ENCODE measurements at places on chromosomes 7 and 10.

GRCh38 chr10:72250666-72251065 lies 23.1 kb upstream of the DDIT4 start:
- no peak for DNase-seq

DNA sequence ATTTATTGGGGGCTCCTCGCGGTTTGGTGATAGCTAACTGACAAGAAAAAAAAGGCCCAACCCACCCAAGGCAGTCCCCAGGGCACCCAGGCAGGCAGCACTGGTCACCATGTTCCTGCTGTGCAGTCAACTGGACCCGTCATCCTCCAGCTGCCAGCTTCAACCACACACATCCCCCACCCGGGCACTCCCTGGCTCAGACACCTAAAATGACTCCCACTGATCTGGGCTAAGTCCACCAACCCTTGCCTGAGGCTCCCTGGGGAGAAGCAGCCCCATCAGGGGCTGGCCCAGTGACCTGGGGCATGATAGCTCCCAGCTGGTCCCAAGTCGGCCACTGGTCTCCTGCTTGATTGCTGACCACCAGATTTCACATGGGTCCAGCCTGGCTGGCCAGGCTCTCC lies 161.8 kb downstream of the NRF1 start:
- DNase-seq = no peak

GRCh38 chr7:146902266-146902665 lies 785.7 kb downstream of the CNTNAP2 start:
- no peak for DNase-seq

DNA sequence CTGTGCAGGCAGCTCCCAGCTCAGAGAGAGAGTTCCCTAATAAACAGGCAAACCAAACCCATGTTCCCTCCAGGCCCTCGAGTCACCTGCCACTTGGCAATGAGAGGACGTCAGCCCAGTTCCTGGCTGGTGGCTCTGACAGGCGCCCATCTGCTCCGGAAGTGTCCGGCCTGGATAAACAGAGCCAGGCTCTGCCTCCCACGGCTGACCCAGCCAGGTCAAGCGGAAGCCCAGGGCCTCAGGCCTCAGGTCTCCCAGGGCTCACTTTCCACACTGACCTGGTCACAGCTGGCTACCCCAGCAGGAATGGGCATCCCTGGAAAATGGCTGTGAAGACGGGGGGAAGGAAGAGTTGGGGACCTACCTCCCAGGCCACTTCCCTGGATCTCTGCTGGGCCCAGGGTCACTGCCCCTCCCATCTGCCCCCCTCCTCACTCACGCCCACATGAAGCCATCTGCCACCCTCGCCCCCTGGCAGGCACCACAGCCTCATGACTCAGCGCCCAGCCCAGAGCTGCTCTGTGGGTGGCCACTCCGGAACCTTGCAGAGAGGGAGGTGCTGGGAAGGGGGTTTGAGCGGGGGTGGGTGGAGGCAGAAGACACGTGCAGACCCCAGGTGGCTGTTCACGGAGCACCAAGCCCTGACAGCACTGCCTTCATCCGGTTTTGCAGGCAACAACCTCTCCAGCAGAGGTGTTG lies 37.4 kb upstream of the DUSP5 start:
- peak; percentile 44 for DNase-seq

DNA sequence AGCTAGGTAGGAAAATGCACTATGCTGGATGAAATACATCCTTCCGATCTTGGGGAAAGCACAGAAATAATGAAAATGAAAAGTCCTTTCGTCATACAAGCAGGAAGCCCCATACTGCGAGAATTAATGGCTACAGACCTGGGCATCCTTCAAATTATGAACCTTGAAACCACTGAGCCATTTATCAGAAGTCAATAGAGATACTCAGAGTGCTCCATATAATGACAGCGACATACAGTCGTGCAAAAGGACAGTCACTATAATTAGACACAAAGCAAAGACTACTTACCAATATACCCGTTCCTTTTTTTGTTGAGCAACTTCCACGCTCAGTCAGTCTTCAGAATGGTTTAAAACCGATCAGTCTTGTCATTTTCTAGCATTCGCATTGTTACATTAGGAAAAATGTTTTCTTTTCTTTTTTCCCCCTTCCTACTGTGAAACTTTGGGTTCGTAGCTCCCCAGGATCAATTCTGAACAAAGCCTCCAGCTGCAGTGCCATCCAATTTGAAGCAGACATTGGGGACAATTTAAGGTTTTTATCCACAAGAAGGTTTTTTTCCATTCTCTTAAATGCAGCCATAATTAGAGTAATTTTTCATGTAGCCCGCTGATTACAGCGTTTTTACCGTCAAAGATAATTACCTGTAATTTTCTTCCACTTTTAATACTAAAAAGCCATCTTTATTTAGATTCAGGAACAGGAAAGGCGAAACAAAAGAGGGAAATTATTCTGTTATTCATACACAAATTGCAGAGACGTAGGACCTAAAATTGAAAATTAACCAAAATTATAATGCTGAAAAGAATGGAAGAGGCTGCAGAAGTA lies 6.4 kb downstream of the DLX6 start:
- no peak for DNase-seq

- DNase-seq = no peak
These were observed 77.0 kb downstream of the SNX13 start for GRCh38 chr7:17863095-17863808.

GRCh38 chr7:105387508-105388355 lies 989 bp downstream of the SRPK2 start:
- peak; percentile 55 for DNase-seq

DNA sequence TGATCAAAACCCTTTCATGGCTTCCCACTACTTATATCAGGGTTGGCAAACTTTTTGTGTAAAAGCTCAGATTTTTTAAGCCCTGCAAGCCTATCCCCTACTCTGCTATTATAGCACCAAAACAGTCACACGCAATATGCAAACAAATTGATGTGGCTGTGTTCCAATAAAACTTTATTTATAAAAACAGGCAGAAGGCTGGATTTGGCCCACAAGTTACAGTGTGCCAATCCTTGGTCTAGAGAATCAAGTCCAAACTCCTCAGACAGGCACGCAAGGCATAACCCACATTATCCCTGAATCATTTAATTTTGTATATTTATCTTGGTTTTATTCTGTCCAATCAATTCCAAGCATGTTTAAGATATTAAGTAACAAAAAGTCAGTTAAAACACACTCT lies 71.9 kb downstream of the SGMS1 start:
- DNase-seq = no peak

DNA sequence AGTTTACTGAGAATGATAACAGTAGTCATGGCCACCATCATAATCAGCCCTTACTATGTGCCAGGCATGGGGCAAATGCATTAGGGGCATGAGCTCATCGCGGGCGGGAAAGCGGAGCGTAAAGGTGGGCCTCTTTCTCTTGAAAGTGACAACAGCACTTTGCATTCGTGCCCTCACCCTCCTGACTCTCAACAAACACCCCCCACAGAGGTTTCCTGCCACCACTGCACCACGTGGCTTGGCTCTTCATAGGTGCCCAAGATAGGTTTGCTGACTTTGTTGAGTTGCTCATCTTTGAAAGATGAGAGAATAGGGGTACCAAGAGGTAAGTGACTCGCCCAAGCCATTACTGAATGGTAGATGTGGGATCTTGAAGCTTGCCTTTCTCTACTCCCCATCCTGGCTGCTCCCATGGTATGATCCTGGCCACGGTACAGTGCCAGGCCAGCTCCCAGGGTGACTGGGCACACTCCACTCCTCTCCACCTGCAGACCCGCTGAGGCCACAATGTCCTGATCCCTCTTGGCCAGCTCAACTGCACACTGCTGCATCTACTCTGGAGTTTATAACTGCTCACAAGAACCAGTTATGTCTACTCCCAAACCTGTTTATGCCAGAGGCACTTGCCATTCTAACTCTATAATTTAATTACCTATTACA lies 26.0 kb downstream of the SLIT1 start:
- DNase-seq = no peak

DNA sequence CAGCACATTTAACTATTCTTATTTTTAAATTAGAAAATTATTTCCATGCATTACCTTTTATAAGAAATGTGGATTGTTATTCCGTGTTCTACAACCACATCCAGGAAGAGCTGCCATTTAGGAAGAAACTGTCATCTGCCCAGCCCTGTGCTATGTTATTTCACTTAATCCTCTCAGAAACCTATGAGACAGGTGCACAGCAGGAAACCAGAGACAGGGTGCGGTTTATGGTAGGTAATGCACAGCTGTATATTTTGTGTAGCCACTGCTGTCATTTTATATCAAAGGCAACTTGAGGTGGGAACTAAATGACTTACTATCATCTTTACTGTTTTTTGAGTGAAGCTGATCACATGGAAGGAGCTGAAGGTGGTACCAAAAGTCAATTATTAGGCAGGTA lies 232.3 kb downstream of the MAGI2 start:
- DNase-seq = no peak

- no peak for DNase-seq
These were observed 495 bp downstream of the EIF3B start for GRCh38 chr7:2354939-2355704.

DNA sequence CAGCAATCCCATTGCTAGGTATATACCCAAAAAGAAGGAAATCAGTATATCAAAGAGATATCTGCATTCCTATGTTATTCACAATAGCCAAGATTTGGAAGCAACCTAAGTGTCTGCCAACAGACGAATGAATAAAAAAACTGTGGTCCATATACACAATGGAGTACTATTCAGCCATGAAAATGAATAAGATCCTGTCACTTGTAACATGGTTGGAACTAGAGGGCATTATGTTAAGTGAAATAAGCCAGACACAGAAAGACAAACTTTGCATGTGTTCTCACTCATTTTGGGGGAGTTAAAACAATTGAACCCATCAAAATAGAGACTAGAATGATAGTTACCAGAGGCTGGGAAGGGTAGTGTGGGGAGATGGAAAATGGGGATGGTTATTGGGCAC lies 323.5 kb upstream of the NFE2L3 start:
- no peak for DNase-seq

GRCh38 chr7:28955718-28956607 lies 2.2 kb downstream of the TRIL start:
- DNase-seq = peak; percentile 80

DNA sequence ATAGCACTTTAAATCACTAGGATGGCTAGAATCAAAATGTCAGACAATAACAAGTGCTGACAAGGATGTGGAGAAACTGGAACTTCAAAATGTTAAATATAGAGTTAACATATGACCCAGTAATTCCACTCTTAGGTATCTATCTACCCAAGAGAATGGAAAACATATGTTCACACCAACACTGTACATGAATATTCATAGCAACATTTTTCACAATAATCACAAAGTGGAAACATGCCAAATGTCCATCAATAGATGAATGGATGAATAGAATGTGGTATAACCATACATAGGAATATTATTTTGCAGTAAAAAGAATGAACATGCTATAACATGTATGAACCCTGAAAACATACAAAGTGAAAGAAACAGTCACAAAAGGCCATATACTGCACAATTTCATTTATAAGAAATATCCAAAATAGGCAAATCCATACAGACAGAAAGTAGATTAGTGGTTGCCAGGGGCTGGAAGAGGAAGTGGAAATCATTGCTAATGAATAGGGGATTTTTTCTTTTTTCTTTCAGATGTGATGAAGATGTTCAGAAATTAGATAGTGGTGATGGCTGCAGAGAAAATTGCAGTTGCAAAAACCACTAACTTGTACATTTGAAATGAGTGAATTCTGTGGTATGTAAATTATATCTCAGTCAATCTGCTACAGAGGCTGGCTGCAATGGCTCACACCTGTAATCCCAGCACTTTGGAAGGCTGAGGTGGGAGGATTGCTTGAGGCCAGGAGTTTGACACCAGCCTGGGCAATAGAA lies 93.0 kb downstream of the CPVL start:
- no peak for DNase-seq

DNA sequence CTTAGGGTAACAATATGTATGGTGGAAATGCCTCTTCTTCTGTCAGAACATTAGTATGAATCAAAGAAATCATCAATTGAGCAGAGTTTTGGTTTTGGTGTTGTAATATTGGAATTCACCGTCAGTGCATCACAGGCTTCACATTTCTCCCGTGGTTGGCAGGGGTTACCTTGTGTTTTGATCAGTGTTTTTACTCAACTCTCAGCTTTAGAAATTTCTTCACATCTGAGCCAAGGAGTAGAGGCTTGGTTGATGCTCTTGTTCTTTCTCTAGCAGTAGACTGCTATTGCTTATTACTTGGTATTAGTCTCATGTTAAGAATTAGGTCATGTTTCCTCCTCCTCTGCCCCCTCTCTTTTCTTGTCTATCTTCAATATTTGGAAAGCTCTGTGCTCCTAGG lies 188.8 kb upstream of the SMIM30 start:
- DNase-seq = no peak

GRCh38 chr10:117597216-117597615 lies 54.7 kb downstream of the EMX2 start:
- DNase-seq = peak; percentile 58

- DNase-seq = no peak
These were observed 20.9 kb upstream of the CYP51A1 start for GRCh38 chr7:92155108-92155739.

- peak; percentile 22 for DNase-seq
These were observed 7.2 kb downstream of the ANTXRL start for GRCh38 chr10:46293832-46294640.

DNA sequence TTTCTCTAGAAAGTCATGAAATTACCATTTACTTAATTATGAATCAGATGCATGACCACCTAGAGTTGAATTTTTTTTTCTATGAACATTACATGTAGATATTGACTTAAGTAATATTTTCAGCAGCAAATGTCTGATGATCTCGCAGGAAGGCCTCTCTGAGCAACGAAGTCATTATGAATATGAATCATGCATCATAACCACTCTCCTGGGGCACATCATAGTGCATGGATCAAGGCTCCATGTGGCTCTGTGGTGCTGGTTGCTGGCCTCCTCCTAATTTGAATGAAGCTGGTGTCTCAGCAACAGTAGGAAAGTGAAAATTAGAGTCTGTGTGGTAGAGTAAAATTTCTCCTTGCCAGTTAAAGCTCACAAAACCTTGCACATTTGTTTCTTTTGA lies 121.4 kb upstream of the INHBA start:
- peak; percentile 33 for DNase-seq
